Iris pigment epithelial cell (primary cell): ENCODE measurements at places on chromosomes 2 and 18.
A peak's percentile ranks its signal among the peaks of the same experiment; 100 is the strongest.

GRCh38 chr2:128813352-128814034 is 494.8 kb upstream of the HS6ST1 start:
- no peak for DNase-seq

DNA sequence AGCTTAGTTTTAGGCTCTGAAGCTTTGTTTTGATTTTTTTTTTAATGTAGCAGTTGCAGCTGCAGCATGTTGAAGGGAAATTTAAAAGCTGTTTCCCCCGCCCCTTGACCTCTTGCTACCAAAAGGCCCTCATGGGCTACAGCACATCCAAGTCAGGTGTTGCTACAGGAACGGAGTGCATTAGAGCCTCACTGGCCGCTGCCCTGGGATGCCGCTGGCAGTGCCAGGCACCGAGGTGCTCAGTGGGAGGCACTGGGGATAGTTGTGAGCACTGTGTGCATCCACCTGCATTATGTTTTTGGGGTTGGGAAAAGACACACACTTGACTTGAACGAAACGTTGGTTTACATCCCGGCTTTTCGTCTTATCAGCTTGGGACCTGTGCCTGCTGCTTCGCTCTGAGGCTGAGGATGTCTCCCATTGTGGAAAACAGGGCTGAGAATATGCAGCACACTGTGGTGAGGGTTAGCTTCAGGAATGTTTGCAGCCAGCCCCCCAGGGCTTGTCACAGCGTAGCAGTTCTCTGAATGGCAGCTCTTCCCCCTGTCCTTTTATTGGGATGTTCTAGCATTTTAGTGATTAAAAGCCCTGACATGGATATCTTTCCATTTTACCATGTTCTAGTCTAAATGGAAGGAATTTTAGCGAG is 24.1 kb downstream of the DCDC2C start:
- DNase-seq = no peak

DNA sequence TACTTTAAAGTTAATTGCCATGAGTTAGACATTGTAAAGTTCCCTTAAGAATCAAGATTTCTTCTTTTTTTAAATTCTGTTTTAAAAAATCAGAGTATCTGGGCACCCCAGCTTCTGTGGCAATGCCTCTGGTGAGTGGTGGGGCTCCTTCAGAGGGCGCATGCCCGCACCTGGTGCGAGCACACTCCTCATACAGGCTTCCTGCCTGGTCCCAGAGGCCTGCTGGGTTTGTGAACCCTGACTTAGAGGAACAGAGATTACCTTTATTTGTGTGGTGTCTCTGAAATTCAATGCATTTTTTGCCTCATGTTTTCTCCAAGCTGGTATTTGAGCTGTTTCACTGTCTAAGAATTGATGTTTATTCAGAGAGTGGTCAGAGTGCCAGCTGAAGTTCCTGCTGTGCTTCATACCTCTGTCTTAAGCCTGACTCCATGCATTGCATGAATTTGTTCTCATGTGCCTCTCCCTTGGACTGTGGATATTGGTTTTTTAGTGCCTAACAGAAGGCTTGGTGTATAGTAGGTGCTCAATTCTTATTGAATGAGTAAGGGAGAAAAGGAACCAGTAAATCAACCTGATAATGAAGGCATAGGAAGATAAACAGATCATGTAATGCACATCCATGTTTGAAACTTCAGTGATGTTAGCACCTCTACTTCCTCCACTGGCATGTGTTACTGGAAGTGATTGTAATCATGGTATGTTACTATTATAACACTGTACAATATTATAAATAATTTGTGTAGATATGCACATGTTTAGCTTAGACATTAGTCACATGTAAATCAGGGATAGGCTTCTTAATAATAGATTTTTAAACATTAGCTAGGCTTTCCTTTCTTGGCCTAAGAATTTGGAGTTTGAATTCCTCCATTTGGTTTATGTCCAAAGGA is 29.0 kb downstream of the PHLPP1 start:
- DNase-seq = peak; percentile 58

GRCh38 chr2:75799859-75800258 is 89.1 kb upstream of the GCFC2 start:
- no peak for DNase-seq

DNA sequence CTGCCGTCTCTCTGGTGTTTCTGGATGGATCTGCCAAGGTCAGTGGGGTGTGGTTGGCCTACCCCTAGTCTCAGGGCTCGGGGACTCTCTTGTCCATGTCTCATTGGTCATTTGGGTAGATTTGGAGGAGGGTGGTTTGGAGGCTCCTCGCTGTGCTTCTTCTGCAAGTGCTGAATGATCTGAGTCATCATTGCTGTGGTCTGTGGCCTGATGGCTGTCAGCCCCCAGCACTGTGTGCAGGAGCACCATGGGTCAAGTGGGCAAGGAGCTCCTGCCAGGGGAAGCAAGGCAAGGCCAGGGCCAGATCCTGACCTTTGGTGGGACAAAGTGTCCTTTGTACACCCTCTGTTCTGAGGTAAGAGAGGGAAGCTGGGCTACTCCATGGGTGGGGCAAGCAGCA is 221.8 kb downstream of the FHOD3 start:
- DNase-seq = peak; percentile 26

DNA sequence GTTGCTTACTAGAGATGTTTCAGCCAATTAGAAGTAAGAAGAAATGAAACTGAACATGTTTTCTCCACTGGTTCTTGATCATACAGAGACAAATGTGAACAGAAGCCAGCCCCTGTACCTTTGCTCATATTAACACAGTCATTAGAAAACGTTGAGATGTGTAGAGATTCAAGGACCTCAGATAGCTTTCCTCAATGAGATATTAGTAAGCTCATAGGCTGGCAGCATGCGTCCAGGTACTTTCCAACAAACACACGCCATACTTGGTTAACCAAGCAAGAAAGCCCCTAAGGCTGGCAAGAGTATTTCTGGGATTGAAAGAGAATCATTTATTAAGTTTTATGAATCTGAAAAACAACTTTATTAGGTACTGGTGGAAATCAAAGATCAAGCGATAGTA is 37.5 kb downstream of the SLC5A7 start:
- DNase-seq = no peak

DNA sequence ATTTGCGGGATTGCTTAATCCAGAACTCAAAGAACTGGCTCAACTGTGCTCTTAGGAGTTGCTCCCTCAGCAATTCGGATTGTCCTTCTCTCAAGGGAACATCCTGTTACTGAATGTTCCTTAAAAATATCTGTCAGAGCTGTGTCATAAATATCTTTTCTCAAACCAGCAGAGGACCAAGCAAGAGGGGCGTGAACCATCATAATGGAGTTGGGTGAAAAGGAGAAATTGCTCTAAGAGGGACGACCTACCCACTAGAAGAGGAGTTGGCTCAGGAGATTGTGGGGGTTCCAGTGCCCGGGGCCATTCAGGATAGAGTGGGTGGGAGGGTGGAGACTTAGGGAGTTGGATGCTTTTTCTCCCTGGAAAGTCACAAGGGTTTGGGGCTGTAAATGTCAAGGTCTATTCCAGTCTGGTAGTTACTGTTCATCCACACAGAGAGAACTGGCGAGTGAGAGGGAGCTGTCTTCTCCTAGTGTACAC is 59.5 kb downstream of the MERTK start:
- no peak for DNase-seq

- no peak for DNase-seq
Measured at GRCh38 chr2:86281066-86281700, 56.2 kb downstream of the REEP1 start.
